ENCODE measurements at places on chromosomes 3 and 15.

GRCh38 chr15:92151741-92152140 lies 241.9 kb upstream of the ST8SIA2 start:
- no peak for DNase-seq

DNA sequence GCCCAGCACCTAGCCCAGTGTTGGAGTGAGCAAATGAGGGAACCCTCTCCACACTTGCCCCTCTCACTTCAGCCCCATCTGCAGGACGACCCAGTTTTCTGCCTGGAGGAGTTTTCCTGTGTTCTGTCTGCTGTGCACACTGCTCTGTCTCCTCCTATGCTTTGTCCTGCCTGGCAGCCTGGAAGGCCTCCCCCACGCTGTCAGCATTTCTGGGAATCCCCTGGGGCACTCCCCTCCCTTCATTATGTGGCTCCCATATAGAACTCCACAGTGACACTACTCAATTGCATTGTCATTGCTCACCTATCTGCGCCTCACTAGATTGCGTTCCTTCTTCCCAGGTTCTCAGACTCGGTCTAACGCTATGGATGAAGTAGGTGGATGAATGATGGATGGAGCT lies 13.9 kb downstream of the CLSTN2 start:
- DNase-seq: no peak

GRCh38 chr15:98530570-98530969 lies 117.8 kb upstream of the IGF1R start:
- no peak for DNase-seq

DNA sequence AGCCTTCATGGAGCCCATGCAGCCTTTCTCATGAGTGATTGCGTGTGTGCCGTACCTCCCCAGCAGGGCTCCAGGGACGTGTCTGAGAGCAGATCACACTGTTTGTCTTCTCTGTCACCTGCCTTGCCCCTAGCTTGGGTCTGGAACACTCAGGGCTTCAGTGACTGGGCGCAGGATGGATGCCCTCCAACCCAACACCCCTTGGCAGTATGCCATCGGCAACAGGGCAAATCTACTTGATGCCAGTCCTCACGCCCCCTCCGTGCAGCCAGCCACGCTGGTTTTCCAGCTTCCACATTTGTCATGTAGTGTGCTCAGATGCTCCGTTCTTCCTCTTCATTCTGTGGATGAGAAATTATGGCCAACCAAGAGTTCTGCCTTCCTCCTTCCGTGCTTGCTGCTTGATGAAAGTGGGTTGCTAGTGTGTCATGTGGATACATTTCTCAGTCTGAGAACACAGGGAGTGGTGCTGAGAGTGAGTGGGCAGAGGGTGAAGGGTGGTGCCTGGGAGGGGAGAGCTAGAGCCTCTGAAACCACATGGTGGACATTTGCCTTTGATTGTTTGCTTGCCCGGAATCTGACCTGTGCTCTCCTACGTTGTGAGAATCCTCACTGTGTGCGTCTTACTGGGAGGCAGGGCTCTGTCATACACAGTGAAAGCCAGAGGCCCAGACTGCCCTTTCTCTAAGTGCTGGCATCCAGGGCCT lies 97.2 kb downstream of the FAM43A start:
- DNase-seq: no peak

DNA sequence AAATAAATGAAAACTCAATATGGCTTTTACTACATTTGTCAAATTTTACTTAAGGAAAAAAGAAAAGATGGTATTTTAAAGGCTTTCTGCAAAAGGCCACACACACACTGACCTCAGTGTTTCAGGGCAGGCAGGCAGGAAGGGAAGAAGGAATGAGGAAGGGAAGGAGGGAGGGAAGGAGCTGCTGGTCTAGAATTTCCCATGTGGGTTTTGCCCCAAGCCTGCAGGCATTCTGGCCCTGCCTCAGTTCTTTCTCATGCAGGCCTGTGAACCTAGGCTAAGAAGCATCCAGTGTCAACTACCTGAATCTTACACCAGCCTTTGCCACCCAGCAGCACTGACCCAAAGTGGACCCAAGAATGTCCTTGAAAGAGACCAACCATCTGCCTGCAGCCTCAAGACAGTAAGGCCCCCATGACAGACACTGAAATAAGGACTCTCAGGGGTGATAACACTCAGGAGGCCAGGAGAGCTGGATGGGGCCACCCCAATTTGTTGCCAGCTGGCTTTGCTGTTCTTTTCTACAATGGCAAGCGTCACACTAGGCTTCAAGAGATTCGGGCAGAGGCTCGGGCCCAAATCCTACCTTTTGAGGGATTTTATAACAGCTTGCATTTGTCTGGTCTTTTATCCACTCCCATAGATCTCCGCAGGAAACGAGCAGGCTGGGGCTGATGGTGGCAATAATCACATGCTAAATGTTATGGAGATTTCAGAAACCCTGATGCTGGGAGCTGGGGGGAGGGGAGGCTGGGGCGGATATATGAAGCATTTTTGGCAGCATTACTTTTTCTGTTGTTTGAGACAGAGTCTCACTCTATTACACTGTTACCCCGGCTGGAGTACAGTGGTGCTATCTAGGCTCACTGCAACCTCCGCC lies 51.4 kb downstream of the XXYLT1 start:
- no peak for DNase-seq

DNA sequence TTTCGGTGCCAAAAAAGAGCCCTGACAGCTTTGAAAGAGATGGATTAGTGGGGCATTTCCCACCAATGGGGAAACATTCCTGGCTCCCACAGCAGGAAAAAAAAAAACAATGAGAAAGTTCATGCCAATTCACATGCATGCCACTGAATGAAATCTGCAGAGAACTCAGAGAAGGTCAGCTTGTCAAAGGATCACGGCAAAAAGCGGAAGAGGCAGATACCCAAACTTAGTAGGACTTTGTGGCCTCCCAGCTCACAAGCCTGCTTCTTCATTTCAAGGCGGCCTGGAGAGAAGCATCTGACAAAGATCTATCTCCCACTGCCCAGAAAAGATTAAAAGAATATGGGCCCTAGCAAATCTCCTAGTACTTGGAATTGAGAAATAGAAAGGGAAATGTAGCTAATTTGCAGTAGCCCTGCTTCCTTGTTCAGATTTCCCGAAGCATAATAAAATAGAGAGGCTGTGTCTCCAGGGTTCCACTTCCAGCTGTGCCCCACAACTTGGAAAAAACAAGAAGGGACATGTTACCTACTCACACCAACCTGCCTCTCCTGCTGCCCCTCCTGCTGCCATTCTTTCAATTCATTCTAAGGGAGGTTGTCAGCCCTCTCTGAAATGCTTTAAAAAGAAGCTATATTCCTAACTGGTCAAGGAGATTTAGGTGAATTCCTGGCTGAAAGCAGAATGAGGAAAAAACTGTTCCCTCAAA lies 170.4 kb downstream of the FHIT start:
- no peak for DNase-seq

DNA sequence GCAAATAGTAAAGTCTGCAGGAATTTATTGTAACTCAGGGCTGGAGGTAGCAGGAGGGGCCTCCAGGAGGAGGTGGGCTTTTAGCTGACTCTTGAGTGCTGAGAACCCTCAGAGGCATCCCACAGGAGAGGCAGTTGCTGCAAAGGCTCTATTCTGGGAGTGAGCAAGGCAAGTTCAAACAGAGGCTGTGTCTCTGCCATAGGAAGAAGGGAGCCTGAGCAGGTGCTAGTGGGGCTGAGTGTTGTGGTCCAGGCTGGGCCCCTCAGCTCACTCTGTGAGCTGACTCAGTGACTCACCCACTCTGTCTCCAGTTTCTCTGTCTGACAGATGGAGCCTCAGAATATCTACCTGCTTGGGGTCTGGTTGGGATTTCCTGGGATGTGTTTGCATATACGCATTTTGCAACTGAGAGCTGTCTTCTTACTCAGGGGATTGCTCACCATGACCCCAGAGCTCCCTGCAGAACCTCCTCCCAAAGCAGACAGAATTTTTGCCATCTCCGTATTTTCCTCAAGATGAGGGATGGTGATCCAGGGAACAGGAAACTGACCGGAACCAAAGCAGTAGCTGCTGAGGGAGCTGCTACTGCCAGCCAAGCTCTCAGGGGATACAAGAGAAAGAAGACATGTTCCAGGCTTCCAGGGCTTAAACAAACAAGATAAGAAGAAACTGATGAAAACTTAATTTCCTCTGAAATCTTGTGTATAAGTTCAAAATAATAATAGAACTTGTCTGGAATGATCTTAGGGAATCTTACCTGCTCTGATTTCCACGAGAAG lies 13.6 kb upstream of the NOX5 start:
- no peak for DNase-seq

DNA sequence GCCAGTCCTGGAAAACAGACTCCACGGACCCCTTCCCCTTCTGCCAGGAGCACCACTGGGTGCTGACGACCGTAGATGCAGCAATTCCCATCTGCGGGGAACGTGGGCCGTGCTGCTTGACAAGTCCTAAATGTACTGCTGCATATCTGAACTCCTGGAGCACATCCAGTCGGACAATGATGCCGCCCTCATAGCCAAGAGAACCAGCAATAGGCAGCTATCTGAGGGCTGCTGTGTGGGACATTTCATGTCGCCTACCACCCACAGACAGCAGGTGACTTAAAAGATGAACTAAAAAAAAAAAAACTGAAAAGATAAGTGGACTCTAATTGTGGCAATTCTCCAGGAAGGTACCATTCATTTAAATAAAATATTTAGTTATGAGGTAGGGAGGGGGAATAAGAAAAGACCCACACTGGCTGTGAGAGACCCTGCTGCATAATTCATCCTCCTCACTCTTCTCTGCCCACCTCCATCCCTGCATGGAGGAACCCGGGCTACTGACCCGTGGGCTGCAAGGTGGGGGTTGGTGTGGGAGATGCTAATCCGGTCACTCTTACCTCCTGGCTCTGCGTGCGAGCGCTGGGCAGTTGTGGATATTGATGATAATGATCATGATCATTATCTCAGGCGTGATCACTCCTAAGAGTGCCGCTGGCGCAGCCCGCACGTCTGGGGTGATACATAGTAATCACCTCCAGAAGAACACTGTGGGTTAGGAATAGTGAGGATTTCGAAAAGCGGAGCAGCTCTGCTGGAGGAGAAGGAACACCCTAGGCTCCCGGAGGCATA lies 28.3 kb downstream of the ALS2CL start:
- DNase-seq: no peak

DNA sequence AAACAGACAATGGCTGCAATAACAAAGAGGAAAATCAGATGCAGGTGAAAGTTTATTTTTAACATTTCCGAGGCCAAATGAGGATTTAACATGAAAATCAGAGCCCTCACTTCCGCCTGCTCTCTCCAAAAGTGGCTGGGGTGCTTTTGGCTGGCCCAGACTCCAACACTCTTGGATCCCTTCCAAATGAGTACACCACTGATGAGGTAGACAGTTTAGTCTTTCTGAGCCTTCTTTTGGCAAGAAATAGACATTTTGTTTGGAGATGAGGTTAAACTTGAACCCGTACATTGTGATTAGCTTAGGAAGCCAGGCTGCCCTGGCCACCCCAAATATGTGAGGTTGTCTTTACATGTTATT lies 51.0 kb upstream of the TRA2B start:
- DNase-seq: no peak

- DNase-seq: no peak
Observed at GRCh38 chr3:190063490-190063889, 57.2 kb downstream of the P3H2 start.

GRCh38 chr3:36991923-36992805 lies 767 bp downstream of the EPM2AIP1 start:
- peak; percentile 65 for DNase-seq

- no peak for DNase-seq
Observed at GRCh38 chr3:34758630-34759261, 880.6 kb upstream of the ARPP21 start.

DNA sequence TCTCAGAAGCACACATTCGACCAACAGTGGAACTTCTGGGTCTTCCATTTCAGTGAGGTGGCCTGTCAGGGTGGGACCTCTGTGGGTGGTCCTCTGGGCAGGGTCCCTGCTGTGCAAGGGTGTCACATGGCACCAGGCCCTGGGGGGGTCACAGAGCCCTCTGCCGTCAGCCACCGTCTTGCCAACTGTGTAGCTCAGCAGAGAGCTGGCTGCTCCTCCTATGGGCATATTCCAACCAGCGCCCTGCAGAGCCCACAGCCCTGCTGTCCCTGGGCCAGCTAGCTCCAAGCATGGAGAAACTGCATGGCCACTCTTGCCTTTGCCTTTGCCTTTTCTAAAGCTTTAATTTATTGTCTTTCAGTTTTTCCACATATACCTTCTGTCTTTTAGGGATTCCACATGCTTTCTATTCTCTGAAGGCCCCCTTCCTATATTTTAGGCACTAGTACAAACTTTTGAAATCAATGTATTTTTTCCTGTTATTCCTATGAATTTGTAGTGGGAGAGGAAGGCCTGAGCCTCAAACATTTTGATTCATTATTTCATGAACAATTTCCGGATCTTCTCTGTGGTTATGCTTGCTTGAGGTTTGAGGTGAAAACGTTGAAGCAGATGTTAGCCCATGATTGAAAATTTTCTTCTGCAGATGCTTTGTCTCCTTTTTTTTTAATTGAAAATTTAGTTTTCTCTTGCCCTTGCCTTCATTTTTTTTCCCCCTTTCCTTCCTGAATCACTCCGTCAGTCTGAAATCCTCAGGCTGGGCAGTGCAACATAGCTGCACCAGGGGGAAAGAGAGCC lies 11.7 kb downstream of the IQCF1 start:
- DNase-seq: no peak

DNA sequence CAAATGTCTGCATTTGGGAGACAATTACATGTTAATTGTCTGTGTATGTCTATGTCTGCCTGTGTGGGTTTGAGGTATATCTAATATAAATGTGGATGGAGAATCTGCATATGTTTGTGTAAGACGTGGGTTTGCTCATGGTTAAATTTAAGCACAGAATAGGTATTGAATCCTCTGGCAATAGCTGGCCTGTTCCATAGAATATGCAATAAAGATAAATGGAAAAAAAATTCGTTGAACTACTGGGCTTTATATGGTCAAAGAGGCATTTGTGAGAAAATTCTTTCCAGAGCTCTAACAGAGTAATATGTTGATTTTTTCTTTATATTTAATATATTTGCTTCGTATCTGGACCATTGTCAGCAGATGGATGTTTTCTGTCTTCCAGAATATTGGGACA lies 1.4 kb downstream of the VPS8 start:
- no peak for DNase-seq

GRCh38 chr3:141147657-141148056 lies 84.0 kb upstream of the PXYLP1 start:
- no peak for DNase-seq

- no peak for DNase-seq
Observed at GRCh38 chr15:99720533-99720932, 12.7 kb downstream of the LYSMD4 start.

Measured in fibroblast of skin of right quadriceps (primary cell).